IMR-90 (cell line): ENCODE measurements at places on chromosomes 4 and X. TPM values are rescaled to one million over a fixed set of nuclear protein-coding genes. Genes with fewer than 3 reads are reported as not detected.
A peak's percentile ranks its signal among the peaks of the same experiment; 100 is the strongest.

- peak; percentile 18 for DNase-seq
- H3K36me3 ChIP-seq = no peaks in the 10 kb centered on the region
- H3K4me3 ChIP-seq = no peak overlapping the region
- no peaks in the 10 kb centered on the region for H3K4me1 ChIP-seq
Measured at GRCh38 chrX:47831788-47832187, 4.9 kb upstream of the ZNF81 start.

DNA sequence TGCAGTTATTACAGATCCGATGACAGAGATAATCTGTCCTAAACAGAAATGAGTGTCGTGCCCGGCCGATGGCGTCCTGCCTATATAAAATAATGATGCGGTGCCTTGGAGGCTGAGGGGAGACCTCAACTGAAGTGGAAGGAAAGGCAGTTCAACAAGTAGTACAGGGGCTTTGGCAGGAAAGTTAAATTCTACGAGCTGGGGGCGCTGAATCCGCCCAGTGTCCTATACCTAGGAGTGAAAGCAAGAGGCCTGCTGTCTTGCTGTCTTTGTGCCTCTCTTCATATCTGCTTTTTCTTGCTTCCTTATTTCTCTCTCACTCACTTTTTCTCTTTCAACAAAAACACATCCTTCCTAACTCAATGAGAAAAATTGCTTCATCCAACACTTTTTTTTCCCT, 82.2 kb upstream of the PRPS2 start:
- H3K4me3 ChIP-seq = no peak overlapping the region
- DNase-seq = no peak
- no peaks in the 10 kb centered on the region for H3K4me1 ChIP-seq
- H3K36me3 ChIP-seq = no peaks in the 10 kb centered on the region

DNA sequence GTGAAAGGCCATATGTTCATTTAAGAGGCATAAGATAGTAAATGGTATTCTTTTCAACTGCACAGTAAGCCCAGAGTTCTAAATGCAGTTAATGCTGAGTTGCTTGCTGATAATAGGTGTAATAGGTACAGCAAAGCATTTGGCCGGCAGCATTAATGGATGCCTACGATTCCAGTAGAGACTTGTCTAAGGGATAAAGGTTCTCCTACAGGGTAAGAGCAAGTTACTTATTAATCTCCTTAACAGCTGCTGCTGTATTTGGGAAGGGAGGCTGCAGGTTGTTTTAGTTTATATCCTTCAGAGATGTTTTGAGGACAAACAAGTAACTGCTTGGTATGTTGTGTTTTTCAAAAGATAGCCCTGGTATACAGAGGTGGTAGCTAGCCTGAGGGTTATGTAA, 16.8 kb downstream of the TSPAN7 start:
- no peak overlapping the region for H3K4me3 ChIP-seq
- H3K36me3 ChIP-seq = no peaks in the 10 kb centered on the region
- H3K4me1 ChIP-seq = no peaks in the 10 kb centered on the region
- H3K27ac ChIP-seq = no peak overlapping the region

- peaks cover 7% of the 10 kb centered on the region for H3K4me1 ChIP-seq
- H3K27me3 ChIP-seq = no peaks in the 10 kb centered on the region
Measured at GRCh38 chr4:144649646-144650045, 3.7 kb downstream of the HHIP start.

DNA sequence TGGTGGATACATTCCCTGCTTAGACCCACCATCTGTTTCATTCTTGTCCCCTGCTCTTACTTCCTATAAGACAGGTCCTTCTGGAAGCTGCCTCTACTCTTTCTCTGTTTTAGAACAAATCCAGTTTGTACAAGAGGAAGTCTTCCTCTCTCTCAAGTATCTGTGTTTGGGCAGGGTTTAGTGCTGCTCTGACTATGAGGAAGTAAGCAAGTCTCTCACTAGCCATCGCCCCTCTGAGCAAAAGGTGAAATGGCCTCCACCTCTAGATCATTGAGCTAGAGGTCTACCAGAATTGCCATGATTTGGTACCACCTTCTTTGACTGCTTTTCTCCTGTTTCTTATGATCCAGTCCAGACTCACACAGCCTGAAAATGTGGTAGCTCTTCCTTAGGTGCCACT, 8.4 kb downstream of the BTK start:
- peaks cover 3% of the 10 kb centered on the region for H3K27me3 ChIP-seq
- H3K4me3 ChIP-seq = no peak overlapping the region
- H3K4me1 ChIP-seq = no peaks in the 10 kb centered on the region
- H3K36me3 ChIP-seq = no peaks in the 10 kb centered on the region
- no peak for DNase-seq
- H3K27ac ChIP-seq = no peak overlapping the region

The RHOXF2B gene
- total RNA-seq = not detected in 2 replicates

The IQSEC2 gene
- 2.5 and 3.9 TPM in 2 replicates for total RNA-seq

DNA sequence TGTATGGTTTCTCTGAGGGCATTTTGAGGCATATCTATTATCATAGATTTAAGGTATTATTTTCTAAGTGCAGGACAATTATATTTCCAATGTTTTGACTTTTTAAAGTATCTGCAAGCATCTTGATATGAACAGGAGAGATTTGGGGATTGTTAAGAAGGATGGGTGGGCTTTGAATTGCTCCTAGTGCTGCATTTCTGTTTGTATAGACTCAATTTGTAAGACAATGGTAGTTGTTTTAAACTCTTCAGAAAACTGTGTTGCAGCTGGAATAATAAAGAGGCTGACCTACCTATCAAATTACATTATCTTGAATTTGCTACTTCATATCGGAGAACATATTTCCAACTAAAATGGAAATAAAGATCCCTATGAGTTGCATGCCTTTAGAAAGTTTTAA, 570.3 kb downstream of the ADGRL3 start:
- no peak overlapping the region for H3K4me3 ChIP-seq
- H3K27me3 ChIP-seq = no peaks in the 10 kb centered on the region
- H3K4me1 ChIP-seq = no peaks in the 10 kb centered on the region
- no peaks in the 10 kb centered on the region for H3K36me3 ChIP-seq
- no peak for DNase-seq

GRCh38 chr4:82493721-82494425, 63.5 kb downstream of the ENOPH1 start:
- H3K36me3 ChIP-seq = no peaks in the 10 kb centered on the region
- H3K27ac ChIP-seq = no peak overlapping the region
- H3K27me3 ChIP-seq = peaks cover 2% of the 10 kb centered on the region
- no peaks in the 10 kb centered on the region for H3K4me1 ChIP-seq
- DNase-seq = peak; percentile 34

The ARMCX4 gene
- 2.3 and 3.1 TPM in 2 replicates for total RNA-seq

GRCh38 chr4:20137176-20137575, 114.5 kb upstream of the SLIT2 start:
- no peaks in the 10 kb centered on the region for H3K4me1 ChIP-seq
- no peak overlapping the region for H3K4me3 ChIP-seq
- no peaks in the 10 kb centered on the region for H3K27me3 ChIP-seq
- peak; percentile 68 for DNase-seq
- no peak overlapping the region for H3K27ac ChIP-seq
- H3K36me3 ChIP-seq = no peaks in the 10 kb centered on the region

DNA sequence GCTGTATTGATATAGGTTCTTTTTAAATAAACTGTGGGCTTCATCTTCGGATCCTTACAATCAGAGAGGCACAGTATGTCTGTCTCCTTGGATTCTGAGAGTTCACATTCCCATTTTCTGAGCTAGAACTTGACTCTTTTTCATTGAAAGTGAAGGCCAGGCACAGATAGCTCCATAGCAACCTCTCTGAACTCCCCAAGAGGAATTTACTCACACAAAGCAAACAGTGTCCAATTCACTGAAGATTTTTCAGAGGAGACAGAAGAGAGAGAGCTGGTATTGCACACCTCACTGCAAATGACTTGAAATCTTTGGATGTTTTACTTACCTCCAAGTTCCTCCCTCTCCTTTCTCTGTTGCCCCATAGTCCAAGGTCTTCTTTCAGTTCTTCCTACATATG, 130.9 kb upstream of the CASK start:
- no peaks in the 10 kb centered on the region for H3K36me3 ChIP-seq
- no peaks in the 10 kb centered on the region for H3K4me1 ChIP-seq
- no peak overlapping the region for H3K27ac ChIP-seq
- no peak for DNase-seq
- H3K27me3 ChIP-seq = no peaks in the 10 kb centered on the region

The ENPP6 gene
- not detected in 2 replicates for total RNA-seq

GRCh38 chr4:145722561-145722960, 42.6 kb downstream of the C4orf51 start:
- no peak for DNase-seq
- no peak overlapping the region for H3K4me3 ChIP-seq
- no peak overlapping the region for H3K27ac ChIP-seq
- no peaks in the 10 kb centered on the region for H3K27me3 ChIP-seq
- H3K4me1 ChIP-seq = no peaks in the 10 kb centered on the region
- no peaks in the 10 kb centered on the region for H3K36me3 ChIP-seq

The HSFX3 gene
- total RNA-seq = not detected in 2 replicates

- no peak for DNase-seq
- no peak overlapping the region for H3K27ac ChIP-seq
- H3K27me3 ChIP-seq = no peaks in the 10 kb centered on the region
- H3K4me3 ChIP-seq = no peak overlapping the region
Measured at GRCh38 chr4:120855307-120856001, 67.1 kb downstream of the PRDM5 start.

- H3K4me1 ChIP-seq = no peaks in the 10 kb centered on the region
- H3K27me3 ChIP-seq = no peaks in the 10 kb centered on the region
- no peak for DNase-seq
- no peaks in the 10 kb centered on the region for H3K36me3 ChIP-seq
- H3K4me3 ChIP-seq = no peak overlapping the region
Measured at GRCh38 chr4:36227913-36228312, 16.4 kb downstream of the ARAP2 start.

- no peak overlapping the region for H3K4me3 ChIP-seq
- peaks cover 5% of the 10 kb centered on the region; the same call in 1 of the 2 replicates for H3K27me3 ChIP-seq
- no peak overlapping the region for H3K27ac ChIP-seq
- no peaks in the 10 kb centered on the region for H3K4me1 ChIP-seq
- peak; percentile 63 for DNase-seq
- H3K36me3 ChIP-seq = no peaks in the 10 kb centered on the region
Measured at GRCh38 chrX:47311932-47312774, 58.2 kb upstream of the ZNF157 start.

The CHRDL1 gene
- 0.28 and 0.36 TPM in 2 replicates for total RNA-seq

- no peaks in the 10 kb centered on the region for H3K36me3 ChIP-seq
- H3K4me1 ChIP-seq = no peaks in the 10 kb centered on the region
- no peaks in the 10 kb centered on the region; the same call in 1 of the 2 replicates for H3K27me3 ChIP-seq
- no peak overlapping the region for H3K4me3 ChIP-seq
- H3K27ac ChIP-seq = no peak overlapping the region
- no peak for DNase-seq
Measured at GRCh38 chrX:130196466-130196865, 24.7 kb downstream of the RAB33A start.

DNA sequence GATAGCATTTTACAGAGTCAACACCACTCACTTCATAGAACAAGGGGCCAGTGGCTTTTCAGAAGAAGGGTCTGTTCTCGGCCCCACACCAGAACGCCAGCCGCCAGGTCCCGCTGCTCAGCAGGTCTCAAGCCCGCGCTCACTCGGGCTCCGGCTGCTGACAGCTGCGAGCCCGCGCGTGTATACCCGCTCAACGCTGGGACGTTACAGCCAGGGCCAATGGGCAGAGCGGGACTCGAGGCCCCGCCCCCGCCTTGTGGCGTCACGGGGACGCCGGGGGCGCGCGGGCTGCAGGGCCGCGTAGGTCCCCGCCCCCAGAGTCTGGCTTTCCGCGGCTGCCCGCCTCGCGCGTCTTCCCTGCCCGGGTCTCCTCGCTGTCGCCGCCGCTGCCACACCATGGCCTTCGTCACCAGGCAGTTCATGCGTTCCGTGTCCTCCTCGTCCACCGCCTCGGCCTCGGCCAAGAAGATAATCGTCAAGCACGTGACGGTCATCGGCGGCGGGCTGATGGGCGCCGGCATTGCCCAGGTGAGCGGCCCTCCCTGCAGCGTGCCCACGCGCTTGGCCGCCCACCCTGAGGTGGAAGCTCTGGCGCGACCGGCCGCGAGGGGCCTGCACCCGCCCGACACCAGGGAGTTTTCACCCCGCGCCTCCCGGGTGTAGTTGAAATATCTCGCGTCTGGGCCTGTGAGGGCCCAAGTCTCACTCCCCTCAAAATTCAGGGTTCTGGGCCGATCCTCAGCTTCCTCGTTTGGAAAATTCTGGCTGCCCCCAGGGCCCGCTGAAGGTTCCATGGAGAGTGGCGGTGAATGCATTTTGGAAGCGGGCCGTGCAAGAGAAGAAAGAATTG, at the start of gene HADH:
TSS of gene HADH (plus strand) at position 353 of the 850 bp plus-strand sequence. CDS start at position 397, 44 bp downstream.
- DNase-seq = peak; percentile 88
- H3K4me3 ChIP-seq = peak within 1 kb of the TSS; percentile 84
- H3K4me1 ChIP-seq = no peaks in the 10 kb centered on the region

DNA sequence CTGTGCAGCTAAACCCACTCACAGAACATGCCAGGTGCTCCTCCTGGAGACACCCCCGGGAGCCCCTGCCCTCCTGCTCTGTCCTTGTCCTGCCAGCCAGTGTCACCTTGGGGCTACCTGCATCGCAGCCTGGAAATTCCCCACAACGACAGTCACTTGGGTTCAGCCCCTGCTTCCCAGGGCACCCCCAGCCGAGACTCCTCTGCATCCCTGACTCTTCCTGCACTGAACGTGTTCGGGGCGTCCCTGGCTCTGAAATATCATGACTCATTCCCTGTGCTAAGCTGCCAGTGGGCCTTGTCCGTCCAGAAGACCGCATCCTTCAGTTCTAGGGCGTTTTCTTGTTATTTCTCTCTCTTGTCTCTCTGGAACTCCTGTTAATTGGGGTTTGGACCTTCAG, 5.8 kb downstream of the CFAP99 start:
- no peaks in the 10 kb centered on the region for H3K36me3 ChIP-seq
- H3K4me1 ChIP-seq = no peaks in the 10 kb centered on the region
- peaks cover 38% of the 10 kb centered on the region for H3K27me3 ChIP-seq
- peak; percentile 13 for DNase-seq
- H3K27ac ChIP-seq = no peak overlapping the region

DNA sequence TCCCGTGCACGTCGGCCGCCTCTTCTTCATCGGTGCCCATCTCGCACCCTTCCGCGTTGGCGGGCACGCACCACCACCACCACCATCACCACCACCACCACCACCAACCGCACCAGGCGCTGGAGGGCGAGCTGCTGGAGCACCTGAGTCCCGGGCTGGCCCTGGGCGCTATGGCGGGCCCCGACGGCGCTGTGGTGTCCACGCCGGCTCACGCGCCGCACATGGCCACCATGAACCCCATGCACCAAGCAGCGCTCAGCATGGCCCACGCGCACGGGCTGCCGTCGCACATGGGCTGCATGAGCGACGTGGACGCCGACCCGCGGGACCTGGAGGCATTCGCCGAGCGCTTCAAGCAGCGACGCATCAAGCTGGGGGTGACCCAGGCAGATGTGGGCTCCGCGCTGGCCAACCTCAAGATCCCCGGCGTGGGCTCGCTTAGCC, 1.4 kb downstream of the POU4F2 start:
- H3K4me1 ChIP-seq = no peaks in the 10 kb centered on the region
- H3K27ac ChIP-seq = no peak overlapping the region
- DNase-seq = no peak
- H3K36me3 ChIP-seq = no peaks in the 10 kb centered on the region

The TBC1D1 gene
- total RNA-seq = 90.3 and 104 TPM in 2 replicates
